ENCODE measurements at places on chromosomes 7 and 10. TPM values are rescaled to one million over a fixed set of nuclear protein-coding genes. Genes with fewer than 3 reads are reported as not detected.

DNA sequence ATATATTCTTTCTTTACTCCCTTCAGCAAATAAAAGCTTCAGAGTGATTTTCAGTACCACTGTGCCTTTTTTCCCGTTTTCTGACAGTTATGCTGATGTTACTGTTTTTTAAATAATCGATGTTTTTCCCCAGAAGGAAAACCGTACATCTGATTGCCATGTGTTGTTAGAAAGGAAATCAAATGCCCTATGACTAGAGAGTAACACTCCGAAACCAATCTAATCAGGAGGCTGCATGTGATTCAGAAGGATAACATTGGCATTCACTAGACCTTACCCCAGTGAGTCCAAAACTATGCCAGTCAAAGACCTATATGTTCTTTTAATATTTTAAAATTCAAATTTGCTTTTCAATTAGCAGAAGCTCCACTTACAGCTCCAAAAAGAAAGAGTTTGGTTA, 116.3 kb downstream of the TMEM26 start:
- DNase-seq: no peak

- peak; percentile 95 for DNase-seq
Observed at GRCh38 chr10:49837051-49837478, 74.9 kb upstream of the OGDHL start.

- no peak for DNase-seq
Observed at GRCh38 chr10:70476249-70477035, 2.1 kb upstream of the PALD1 start.

GRCh38 chr10:124389613-124390361, 28.9 kb downstream of the OAT start:
- no peak for DNase-seq

- DNase-seq: no peak
Observed at GRCh38 chr7:23710000-23710399, at the start of gene STK31. Gene STK31, plus strand, starts transcription at chr7:23710219. Its CDS starts 67 bp downstream, at chr7:23710286.

GRCh38 chr7:87797395-87797794, 78.8 kb downstream of the SLC25A40 start:
- DNase-seq: no peak

- DNase-seq: no peak
Observed at GRCh38 chr10:123665491-123666286, 466 bp upstream of the GPR26 start.

- DNase-seq: no peak
Observed at GRCh38 chr10:97503406-97503805, 4.7 kb downstream of the UBTD1 start.

- no peak for DNase-seq
Observed at GRCh38 chr10:63204667-63205391, 71.7 kb downstream of the NRBF2 start.

- no peak for DNase-seq
Observed at GRCh38 chr7:68407460-68407859, 1190.8 kb upstream of the AUTS2 start.

- DNase-seq: peak; percentile 47
Observed at GRCh38 chr10:14468023-14468441, 137.3 kb upstream of the FRMD4A start.

- no peak for DNase-seq
Observed at GRCh38 chr7:93382362-93382761, 150.2 kb downstream of the VPS50 start.

The RELN gene
- total RNA-seq: 17.8 TPM

The STAMBPL1 gene
- total RNA-seq: 15.6 TPM

The AGAP4 gene
- total RNA-seq: 2.7 TPM

The FGFBP3 gene
- total RNA-seq: 1.2 TPM

Measured in Caki2 (cell line).